Astrocyte (in vitro differentiated cells and primary cell): ENCODE measurements at places on chromosomes 5 and 9. TPM values are rescaled to one million over a fixed set of nuclear protein-coding genes. Genes with fewer than 3 reads are reported as not detected.
A peak's percentile ranks its signal among the peaks of the same experiment; 100 is the strongest.

GRCh38 chr5:541539-542318 lies 17.5 kb upstream of the SLC9A3 start:
- no peak for DNase-seq

GRCh38 chr5:131939690-131940345 lies 5.6 kb downstream of the MEIKIN start:
- DNase-seq, result no peak

Gene UTP15
- 23.7 and 25.6 TPM in 2 replicates for total RNA-seq

DNA sequence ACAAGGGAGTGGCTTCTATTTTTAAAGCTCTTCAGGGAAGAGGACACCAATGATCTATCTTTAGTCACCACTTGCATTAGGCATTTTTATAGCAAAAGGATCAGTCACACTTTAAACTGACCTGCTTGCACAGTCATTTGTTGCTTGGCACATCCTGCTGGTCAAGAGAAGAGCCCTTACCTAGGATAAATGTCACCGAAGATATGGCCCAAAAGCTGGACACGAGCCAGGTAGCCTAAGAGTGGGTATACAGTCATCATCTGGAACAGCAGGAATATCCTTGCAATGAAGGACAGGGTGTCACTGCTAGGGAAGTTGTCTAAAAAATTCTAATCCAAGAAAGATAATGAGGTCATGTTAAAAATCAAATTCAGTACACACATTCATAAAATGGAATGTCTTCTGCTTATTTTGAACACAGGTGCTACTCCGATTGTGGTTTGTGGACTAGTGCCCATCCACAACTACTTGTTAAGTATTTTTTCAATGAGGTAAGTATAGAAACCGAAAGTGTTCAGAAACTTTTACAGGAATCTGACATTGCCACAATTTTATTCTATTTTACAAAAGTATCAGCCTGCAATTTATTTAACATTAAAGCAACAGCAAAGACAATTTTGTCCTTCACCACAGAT lies 78.4 kb downstream of the SLC38A9 start:
- peak; percentile 88 for DNase-seq

Gene SLC25A48
- not detected in 2 replicates for total RNA-seq

DNA sequence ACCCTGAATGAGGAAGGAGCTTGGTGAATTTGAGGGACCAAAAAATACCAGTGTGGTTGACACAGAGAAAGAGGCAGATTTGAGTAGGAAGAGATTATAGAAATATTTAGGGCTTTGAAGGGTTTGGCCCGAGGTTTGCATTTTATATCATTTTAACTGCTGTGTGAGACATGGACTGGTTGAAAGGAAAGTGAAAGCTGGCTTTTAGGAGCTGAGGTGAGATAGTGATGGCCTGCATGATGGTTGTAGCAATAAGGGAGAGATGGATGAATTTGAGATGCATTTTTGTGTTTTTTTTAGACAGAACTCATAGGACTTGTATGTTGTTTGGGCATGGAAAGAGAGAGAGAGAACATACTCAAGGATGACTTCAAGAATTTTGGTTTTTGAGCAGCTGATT lies 21.7 kb downstream of the FER start:
- no peak for DNase-seq

Gene FBP2
- total RNA-seq, result not detected in 2 replicates

DNA sequence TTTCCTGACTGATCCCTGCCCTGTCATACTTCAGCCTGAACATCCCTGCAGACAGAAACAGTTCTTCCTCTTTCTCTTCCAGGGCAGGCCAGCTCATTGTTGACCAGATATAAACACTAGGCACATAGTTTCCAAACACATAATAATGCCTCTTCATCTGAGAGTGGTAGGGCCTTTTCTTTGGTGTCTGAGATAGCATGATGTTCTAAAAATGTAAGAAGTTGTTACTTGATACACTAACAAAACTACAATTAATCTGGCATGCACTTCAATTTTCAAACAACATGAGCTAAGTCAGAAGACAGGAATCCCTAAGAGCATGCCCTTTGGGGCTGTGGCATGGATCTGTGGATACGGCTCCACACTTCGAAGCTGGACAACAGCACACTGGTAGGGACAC lies 246.6 kb downstream of the SPOCK1 start:
- DNase-seq, result peak; percentile 52

Gene ELOVL7
- total RNA-seq, result 0.72 and 1.0 TPM in 2 replicates

Gene SSBP2
- 59.8 and 73.2 TPM in 2 replicates for total RNA-seq

DNA sequence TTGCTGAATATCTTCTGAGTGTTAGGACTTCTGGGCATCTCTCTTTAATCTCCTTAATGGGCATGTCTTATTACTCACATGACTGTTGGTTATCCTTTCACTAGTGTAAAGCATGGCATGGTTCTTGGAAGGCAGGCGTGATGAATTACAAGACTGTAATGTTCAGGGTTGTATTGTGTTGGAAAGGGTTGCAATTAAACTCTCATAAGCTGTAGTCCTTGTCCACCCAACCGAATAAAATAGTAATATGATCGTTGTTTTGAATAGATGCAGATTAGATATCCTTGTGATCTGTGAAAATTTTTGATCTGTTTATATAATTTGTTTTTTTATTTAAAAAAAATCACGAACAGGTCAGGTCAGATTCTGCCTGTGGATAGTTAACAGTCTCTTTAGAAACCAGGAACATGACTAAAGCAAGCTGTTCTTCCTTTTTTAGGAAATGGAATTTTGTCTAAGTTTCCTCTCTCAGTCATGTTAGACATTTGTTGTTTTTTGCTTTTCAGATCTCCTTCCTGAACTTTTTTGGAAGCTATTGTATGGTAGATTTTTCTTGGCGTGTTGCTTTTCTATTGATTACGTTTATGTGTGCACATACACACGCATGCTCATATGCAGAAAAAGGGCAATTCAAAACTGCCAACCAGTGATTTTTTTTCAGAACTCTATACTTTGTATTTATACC lies 121.8 kb downstream of the ARHGEF28 start:
- DNase-seq, result peak; percentile 6

DNA sequence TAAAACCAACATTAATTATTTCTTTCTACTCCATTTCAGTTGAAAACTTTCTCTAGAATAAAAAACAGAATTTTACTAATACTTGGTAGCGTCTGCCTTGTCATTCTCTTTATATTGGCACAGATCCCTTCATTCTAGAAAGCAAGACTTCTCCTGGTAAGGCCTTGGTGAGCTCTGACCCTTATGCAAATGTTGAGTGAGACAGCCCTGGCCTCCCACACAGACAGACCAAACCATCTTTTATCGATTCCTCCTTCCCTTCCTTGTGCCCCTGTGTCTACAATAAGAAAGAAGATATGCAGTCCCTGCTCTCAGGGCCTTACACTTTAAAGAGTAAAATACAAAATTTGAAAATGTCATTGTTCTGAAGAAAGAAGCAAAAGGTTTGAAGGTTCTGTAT lies 262.2 kb downstream of the EFNA5 start:
- DNase-seq, result no peak

DNA sequence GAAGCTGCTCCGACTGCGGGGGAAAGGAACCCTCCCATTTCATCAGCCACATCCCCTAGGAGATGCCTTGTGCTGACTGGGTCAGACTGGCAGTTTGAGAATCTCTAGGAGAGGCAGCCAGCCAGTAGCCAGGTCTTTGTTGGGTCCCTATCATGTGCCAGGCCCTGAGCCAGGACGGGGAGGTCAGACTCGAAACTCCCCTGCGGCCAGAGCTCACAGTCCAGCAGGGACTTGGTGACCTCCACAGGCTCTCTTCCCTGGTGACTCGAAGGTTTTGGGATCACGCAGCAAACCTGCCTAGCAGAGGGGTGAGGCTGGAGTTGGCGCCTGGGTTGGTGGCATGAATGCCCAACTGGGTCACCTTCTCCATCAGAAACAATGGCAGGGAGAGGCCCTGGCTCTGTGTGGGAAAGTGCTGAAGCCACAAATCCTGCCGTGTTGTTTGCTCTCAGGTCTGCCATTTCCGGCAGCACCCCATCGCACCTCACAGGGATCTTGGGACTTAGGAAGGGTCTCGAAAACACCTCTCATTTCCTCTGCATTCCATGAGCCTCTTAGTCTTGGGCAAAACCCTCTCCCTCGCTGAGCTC lies 14.4 kb upstream of the ORM1 start:
- DNase-seq, result no peak

DNA sequence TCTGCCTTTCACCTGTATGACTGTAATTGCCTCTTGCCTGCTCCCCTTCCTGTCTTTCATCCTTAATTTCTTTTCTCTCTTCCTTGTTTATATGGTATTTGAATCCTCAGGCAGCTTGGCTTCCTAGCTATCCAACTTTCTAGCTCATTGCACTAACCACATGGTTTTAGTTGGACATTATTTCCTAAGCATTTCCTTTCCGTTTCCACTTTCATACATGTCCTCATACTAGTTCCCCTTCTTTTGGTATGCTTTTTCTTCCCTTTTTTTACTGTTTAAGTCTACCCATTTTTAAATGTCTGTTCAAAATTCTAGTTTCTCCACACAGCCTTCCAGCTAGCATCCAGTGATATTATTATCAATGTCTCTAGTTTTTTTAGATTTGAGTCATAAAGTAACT lies 6.6 kb downstream of the CWC27 start:
- no peak for DNase-seq

GRCh38 chr5:170427672-170428236 lies 38.6 kb upstream of the KCNMB1 start:
- no peak for DNase-seq

- peak; percentile 82 for DNase-seq
Observed at GRCh38 chr5:53334431-53334941, 145.9 kb upstream of the FST start.

DNA sequence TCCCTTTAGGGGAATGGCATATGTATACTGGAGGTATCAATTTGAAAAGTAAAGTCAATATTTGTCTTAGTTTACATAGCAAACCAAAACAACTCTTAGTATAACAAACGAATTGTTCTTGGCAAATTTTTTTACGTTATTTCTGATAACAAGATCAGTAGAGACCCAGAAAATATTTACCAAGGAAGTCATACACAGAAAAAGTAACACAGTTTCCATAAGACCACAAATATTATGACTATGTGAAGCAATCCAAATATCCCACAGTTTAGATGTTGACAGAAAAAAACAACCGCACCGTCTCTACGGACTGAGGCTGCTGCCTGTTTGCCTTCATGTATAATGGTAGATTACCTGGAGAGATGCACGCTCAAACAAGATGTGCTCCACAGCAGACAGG lies 46.5 kb upstream of the DAPK1 start:
- no peak for DNase-seq

GRCh38 chr5:80142996-80143395 lies 107.8 kb downstream of the THBS4 start:
- DNase-seq, result no peak

Gene KCNMB1
- total RNA-seq, result 0.14 and 0.31 TPM in 2 replicates

GRCh38 chr9:78905387-78905786 lies 608.5 kb downstream of the PSAT1 start:
- no peak for DNase-seq

- peak; percentile 75 for DNase-seq
Observed at GRCh38 chr5:149486726-149487635, 64.3 kb downstream of the CSNK1A1 start.

- no peak for DNase-seq
Observed at GRCh38 chr5:35103637-35104299, 56.0 kb upstream of the AGXT2 start.

DNA sequence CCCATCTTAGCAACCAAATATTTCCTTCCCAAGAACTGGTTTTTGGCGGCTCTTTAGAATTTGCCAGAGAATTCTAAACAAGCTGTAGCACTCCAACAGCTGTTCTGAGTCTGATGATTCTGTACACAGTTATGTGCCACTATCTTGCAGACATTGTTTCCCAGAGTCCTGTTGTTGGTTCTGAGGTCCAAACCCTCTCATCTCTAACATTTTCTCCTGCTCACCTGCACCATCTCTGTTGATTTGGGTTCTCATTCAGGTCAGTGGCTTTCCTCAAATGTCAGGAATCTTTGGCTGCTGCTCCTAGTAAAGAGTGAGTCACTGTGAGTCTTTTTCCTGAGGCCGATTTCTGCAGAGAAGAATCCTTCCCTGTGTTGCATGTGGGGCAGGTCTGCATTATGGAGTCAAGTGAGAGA lies 50.0 kb downstream of the CAMSAP1 start:
- DNase-seq, result peak; percentile 67

- DNase-seq, result no peak
Observed at GRCh38 chr9:76032038-76032796, 141.7 kb downstream of the PCSK5 start.

DNA sequence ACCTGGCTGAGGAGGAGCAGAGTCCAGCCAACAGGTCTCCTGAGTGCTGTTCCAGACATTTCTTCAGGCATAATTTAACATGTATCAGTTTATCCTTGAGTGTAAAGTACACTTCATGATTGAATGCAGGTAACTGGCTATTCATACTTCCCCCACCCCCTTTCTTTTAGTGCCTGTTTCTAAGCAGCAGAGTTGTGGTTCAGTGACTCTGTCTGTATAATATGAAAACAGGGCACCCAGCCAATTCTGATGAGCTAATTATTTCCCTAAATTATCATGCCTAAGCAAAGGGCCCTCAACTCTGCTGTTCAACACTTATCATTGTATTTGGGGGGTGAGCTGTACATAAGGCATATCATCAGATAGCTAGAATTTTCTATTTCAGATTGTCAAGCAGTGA lies 51.9 kb upstream of the ZSWIM6 start:
- peak; percentile 86 for DNase-seq

DNA sequence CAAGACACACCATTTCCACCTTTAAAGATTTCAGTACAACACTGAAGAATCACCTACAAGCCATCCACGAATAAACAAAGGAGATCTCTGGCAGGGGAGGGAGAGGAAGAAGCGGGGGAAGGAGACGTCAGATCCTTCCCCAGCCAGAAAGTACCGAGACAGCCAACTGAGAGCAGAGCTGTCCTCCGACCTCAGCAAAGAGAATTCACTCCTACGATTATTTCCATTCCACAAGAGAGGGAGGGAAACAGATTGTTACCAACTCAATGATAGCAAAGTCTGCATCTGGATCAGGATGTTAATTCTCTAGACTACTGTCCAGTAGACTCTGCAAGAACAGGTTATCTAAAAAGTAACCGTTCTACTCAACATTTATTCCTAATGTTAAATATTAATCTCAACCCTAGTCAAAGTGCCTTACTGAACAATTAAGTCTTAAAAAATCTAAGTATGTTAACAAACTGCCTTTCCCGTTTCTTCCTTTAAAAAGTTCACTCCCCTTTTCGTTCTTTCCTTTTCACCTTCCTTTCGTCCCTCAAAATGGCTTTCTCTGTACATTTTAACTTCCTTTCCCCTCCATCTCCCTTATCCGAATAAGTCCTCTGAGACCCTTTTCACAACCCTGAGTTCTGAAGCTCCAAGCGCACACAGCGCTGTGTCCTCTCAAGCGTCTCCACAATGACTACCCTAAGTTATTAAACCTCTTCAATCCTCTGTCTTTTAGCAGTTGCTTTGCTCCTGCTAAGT lies 1.4 kb downstream of the CHD1 start:
- peak; percentile 72 for DNase-seq

GRCh38 chr5:125798307-125798706 lies 624.9 kb upstream of the GRAMD2B start:
- DNase-seq, result peak; percentile 30
